ENCODE measurements at places on chromosomes 16 and 17. TPM values are rescaled to one million over a fixed set of nuclear protein-coding genes. Genes with fewer than 3 reads are reported as not detected.

SIAH1 gene
- total RNA-seq = 29.5 TPM

- DNase-seq = no peak
- H3K27ac ChIP-seq = no peak overlapping the region
- no peaks in the 10 kb centered on the region for H3K36me3 ChIP-seq
- H3K4me1 ChIP-seq = no peaks in the 10 kb centered on the region
- H3K4me3 ChIP-seq = no peak overlapping the region
- H3K27me3 ChIP-seq = no peaks in the 10 kb centered on the region
Observed at GRCh38 chr17:10349403-10349802, 23.4 kb downstream of the MYH13 start.

DNA sequence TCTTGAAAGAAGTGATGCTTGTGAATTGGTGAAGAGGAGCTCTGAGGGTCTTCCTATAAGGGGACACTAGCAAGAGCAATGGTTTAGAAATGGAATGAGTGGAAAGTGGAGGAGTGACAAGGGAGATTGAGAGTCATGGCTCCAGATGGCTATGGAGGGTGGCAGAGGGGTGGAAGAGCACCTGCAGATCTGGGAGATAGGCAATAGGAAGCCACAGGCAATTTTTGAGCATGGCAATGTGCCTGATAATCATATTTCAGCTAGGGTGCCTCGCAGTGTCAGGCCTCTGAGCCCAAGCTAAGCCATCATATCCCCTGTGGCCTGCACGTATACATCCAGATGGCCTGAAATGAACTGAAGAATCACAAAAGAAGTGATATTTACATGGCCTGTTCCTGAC, 21.5 kb downstream of the RGS9 start:
- no peaks in the 10 kb centered on the region for H3K36me3 ChIP-seq
- H3K27ac ChIP-seq = no peak overlapping the region
- DNase-seq = no peak
- no peak overlapping the region for H3K4me3 ChIP-seq
- no peaks in the 10 kb centered on the region for H3K27me3 ChIP-seq

DNA sequence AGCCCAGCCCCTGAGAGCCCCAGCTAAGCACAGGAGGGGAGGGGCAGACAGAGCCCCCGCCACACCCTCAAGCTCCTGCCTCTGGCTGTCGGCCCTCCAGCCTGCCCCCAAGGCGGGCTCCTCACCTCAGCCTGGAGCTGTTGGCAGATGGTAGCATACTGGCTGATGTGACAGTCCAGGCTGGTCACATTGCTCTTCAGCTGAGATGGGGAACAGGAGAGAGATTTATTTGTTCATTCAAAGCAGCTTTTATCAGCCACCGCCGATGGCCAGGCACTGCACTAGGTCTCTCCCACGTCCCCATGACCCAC, 14.8 kb downstream of the KIF18B start:
- no peak overlapping the region for H3K27ac ChIP-seq
- no peaks in the 10 kb centered on the region for H3K36me3 ChIP-seq
- no peaks in the 10 kb centered on the region for H3K4me1 ChIP-seq
- no peak overlapping the region for H3K4me3 ChIP-seq
- DNase-seq = no peak

CEP112 gene
- 12.9 TPM for total RNA-seq

HIGD1B gene
- total RNA-seq = 0.96 TPM

SLC38A8 gene
- total RNA-seq = not detected

- no peaks in the 10 kb centered on the region for H3K27me3 ChIP-seq
- no peak overlapping the region for H3K4me3 ChIP-seq
- no peak for DNase-seq
- H3K27ac ChIP-seq = no peak overlapping the region
Observed at GRCh38 chr17:28029044-28029443, 13.4 kb upstream of the NLK start.

DNA sequence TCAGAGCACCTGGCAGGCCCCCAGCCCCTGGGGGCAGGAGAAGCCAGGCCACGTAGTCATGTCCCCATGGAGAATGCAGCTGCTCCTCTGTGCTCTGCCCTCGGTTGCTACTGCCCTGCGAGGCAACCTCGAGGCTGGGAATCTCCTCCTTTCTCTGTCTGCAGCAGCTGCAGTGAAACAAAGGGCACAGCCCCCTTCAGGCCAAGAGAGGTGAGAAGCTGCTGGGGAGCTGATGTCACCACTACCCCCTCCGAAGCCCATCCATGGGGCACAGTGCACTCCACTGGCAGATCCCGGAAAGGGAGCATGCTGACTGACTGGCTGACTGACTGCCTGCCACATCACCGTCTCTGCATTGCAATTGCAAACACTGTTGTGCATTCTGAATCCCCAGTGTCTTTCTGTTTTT, 103.7 kb downstream of the GRIN2A start:
- no peaks in the 10 kb centered on the region for H3K27me3 ChIP-seq
- H3K36me3 ChIP-seq = no peaks in the 10 kb centered on the region
- H3K4me1 ChIP-seq = no peaks in the 10 kb centered on the region
- DNase-seq = no peak
- no peak overlapping the region for H3K27ac ChIP-seq

DNA sequence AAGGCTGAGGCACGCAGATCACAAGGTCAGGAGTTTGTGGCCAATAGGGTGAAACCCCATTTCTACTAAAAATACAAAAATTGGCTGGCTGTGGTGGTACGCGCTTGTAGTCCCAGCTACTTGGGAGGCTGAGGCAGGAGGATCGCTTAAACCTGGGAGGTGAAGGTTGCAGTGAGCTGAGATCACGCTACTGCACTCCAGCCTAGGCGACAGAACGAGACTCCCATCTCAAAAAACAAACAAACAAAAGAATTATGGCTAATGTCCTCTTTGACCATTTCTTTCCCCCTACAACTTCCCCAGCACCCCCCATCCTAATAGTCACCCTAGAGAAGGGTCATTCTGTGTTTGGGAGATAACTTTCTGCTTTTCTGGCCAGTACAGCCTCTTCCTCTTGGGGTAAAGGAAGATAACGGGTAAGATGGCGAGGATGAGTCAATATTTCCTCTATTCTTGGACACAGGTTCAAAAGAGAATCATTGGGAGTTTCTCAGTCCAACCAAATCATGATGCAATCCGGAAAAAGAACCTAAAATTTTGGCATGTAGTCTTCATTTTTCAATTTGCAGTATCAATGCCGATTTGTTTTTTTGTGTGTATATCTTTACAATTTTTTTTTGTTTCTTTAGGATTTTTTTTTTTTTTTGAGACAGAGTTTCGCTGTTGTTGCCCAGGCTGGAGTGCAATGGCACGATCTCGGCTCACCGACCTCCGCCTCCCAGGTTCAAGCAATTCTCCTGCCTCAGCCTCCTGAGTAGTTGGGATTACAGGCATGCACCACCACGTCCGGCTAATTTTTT, 107.6 kb upstream of the MED13 start:
- H3K36me3 ChIP-seq = no peaks in the 10 kb centered on the region
- no peak overlapping the region for H3K27ac ChIP-seq
- no peaks in the 10 kb centered on the region for H3K4me1 ChIP-seq

DNA sequence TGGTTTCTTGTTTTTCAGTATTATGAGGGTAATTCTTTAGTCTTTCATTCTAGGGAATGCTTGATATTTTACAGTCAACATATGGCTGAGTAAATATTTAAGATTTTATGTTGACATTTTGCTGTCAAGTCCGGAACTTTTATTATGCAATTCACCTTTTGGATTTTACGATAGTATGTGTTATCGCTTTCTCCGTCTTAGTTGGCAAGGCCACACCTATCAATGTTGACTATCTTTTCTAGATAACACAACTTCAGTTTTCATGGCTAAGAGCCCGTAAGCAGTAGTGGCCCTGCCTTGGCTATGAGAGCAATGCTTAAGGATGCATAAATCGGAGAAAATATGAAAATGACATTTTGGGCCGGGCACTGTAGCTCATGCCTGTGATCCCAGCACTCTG, 39.5 kb upstream of the CDH13 start:
- no peak for DNase-seq
- H3K4me3 ChIP-seq = no peak overlapping the region
- peaks cover 24% of the 10 kb centered on the region for H3K27me3 ChIP-seq
- H3K27ac ChIP-seq = no peak overlapping the region
- no peaks in the 10 kb centered on the region for H3K4me1 ChIP-seq

CNTNAP4 gene
- total RNA-seq = not detected

GRCh38 chr17:6930749-6931148, 65.1 kb upstream of the ALOX12 start:
- DNase-seq = no peak
- no peaks in the 10 kb centered on the region for H3K36me3 ChIP-seq
- no peaks in the 10 kb centered on the region for H3K4me1 ChIP-seq
- no peak overlapping the region for H3K4me3 ChIP-seq
- H3K27ac ChIP-seq = no peak overlapping the region

GRCh38 chr17:65741710-65742109, 180.3 kb upstream of the AXIN2 start:
- H3K4me1 ChIP-seq = no peaks in the 10 kb centered on the region
- no peak for DNase-seq
- H3K36me3 ChIP-seq = no peaks in the 10 kb centered on the region

ZDHHC1 gene
- total RNA-seq = 7.1 TPM

- DNase-seq = no peak
- H3K27ac ChIP-seq = no peak overlapping the region
- H3K36me3 ChIP-seq = no peaks in the 10 kb centered on the region
- no peak overlapping the region for H3K4me3 ChIP-seq
- H3K4me1 ChIP-seq = peaks cover under 1% of the 10 kb centered on the region
Observed at GRCh38 chr16:57335366-57335765, 23.2 kb upstream of the CCL22 start.

CORO1A gene
- total RNA-seq = 30.2 TPM

ATAD5 gene
- total RNA-seq = 2.7 TPM

SPECC1 gene
- total RNA-seq = 124 TPM

- H3K36me3 ChIP-seq = no peaks in the 10 kb centered on the region
- no peak for DNase-seq
- no peaks in the 10 kb centered on the region for H3K4me1 ChIP-seq
- H3K27me3 ChIP-seq = no peaks in the 10 kb centered on the region
Observed at GRCh38 chr16:477301-478157, 50.0 kb upstream of the CAPN15 start.

- DNase-seq = no peak
- H3K27ac ChIP-seq = no peak overlapping the region
Observed at GRCh38 chr16:49466881-49467280, 93.3 kb downstream of the C16orf78 start.

DNA sequence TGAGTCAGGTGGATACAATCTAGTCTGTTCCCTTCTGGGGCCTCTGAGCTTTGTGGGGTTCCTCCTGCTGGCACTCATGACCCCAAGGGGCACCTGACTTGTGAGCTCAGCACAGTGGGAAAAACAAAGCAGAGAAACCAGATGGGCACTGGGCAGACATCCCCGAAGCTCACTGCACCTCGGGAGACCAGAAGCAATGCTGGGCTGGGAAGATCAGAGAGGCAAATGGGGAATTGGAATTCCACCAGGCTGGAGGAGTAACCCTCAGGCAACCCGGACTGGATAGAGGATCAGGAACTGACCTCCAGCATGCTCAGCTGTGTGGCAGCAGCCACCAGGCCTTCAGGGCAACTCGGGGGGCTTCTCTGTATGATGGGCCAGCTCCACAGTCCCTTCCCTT, 50.3 kb downstream of the ABCC12 start:
- H3K4me1 ChIP-seq = no peaks in the 10 kb centered on the region
- no peak overlapping the region for H3K27ac ChIP-seq
- DNase-seq = no peak
- H3K27me3 ChIP-seq = no peaks in the 10 kb centered on the region
- no peak overlapping the region for H3K4me3 ChIP-seq

DNA sequence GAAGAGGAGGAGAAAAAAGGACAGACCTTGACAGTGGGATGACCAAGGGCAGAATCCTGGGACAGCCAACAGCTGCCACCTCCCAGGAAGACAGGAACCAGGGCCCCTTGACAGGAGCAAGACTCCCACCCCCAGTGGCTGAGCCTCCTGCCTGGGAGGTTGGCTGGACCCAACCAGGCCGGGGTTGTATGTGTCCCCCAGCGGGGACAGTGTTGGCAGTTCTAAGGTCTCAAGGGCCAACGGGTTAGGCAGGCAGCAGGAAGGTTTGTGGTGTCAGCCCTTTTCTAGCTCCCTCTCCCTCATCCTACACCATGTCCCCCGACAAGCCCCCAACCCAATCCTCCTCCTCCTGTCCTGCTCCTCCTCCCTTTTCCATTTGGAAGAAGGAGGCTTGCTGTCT, 126.2 kb downstream of the MRM1 start:
- peaks cover 4% of the 10 kb centered on the region for H3K4me1 ChIP-seq
- no peak overlapping the region for H3K4me3 ChIP-seq
- DNase-seq = no peak
- H3K27me3 ChIP-seq = peaks cover 34% of the 10 kb centered on the region
- no peaks in the 10 kb centered on the region for H3K36me3 ChIP-seq

DNA sequence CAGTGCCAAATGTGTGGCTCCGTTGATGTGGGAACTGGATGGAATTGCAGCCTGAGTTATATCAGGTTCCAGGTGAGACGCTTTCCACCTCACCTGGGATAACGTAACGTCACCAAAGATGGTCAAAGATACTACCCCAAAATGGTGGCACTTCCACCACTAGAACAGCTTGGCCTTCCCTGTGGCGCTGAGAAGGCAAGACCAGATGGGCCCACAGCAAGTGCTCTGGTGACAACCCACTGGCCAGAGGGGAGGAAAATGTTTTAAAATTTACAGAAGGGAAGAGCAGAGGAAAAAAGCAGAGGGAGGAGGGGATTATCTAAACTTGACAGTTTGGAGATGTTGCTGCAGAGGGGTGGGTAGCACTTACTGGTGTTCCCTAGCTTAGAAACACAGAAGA, 7.5 kb upstream of the ITGA2B start:
- H3K27ac ChIP-seq = no peak overlapping the region
- H3K4me1 ChIP-seq = no peaks in the 10 kb centered on the region
- peaks cover 16% of the 10 kb centered on the region for H3K36me3 ChIP-seq

DNA sequence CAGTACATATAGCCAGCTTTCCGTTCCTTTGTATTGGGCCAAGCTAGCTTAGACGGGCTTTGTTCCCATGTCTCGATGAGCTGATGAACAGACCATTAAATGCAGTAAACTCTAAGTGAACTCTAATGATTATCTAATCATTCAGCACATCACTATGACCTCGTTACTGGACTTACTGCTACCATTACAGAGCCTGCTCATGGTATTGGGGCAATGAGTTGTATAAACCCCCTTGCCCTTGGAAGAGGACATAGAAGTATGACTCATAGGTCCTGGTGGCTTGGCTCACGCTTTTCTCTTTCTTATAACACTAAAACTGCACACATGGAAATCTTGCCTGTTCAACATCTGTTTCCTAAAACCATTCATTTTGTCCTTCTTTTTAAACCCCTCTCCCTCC, 93.6 kb upstream of the DYNLRB2 start:
- DNase-seq = no peak
- no peaks in the 10 kb centered on the region for H3K36me3 ChIP-seq
- H3K27me3 ChIP-seq = no peaks in the 10 kb centered on the region
- no peak overlapping the region for H3K4me3 ChIP-seq
- H3K4me1 ChIP-seq = no peaks in the 10 kb centered on the region

All from transverse colon (tissue), 4 donors.